Stimulated activated CD4-positive, alpha-beta T cell treated with anti-CD3 and anti-CD28 coated beads, Interleukin-2, amount 100 ng/mL, for 4 hours (primary cell): ENCODE measurements at places on chromosomes 1 and 21.

- no peak for DNase-seq
These were observed 37.3 kb upstream of the COL18A1 start for GRCh38 chr21:45367402-45368351.

GRCh38 chr1:63773815-63774616 is at the start of gene ROR1:
Gene ROR1 (plus strand): TSS chr1:63774017.
- DNase-seq = peak; percentile 16

GRCh38 chr1:29878501-29878900 is 642.2 kb downstream of the PTPRU start:
- DNase-seq = no peak

GRCh38 chr1:21114431-21114830 is 62.3 kb downstream of the EIF4G3 start:
- DNase-seq = no peak

GRCh38 chr1:151058692-151059091 is 730 bp downstream of the CDC42SE1 start:
- DNase-seq = no peak

DNA sequence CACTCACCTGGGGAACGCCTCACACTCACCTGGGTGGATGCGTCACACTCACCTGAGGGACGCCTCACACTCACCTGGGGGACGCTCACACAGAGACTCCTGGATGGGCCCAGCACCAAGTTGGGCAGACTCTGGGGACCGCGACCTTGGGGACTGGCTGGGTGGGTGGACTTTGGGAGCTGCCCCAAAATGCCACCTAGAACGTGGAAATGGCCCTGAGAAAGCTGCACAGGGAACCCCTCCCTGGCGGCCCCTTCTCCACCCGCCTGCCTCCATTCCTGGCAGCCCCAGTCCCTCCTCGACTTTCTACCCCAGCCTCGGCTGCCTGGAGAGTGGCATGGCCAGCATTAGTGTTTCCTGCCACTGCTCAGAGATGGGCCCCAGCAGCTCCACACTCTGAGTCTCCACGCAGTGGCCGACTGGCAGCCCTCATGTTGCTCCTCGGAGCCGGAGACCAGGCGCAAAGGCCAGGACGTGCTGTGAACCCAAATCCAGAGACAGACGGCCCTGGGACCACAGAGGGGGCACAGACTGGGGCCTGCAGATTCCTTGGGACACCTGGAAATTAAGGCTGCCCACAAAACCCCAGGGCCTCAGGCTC is 46.5 kb upstream of the ACTRT2 start:
- no peak for DNase-seq

- DNase-seq = no peak
These were observed 26.4 kb downstream of the HSPG2 start for GRCh38 chr1:21910558-21911204.

DNA sequence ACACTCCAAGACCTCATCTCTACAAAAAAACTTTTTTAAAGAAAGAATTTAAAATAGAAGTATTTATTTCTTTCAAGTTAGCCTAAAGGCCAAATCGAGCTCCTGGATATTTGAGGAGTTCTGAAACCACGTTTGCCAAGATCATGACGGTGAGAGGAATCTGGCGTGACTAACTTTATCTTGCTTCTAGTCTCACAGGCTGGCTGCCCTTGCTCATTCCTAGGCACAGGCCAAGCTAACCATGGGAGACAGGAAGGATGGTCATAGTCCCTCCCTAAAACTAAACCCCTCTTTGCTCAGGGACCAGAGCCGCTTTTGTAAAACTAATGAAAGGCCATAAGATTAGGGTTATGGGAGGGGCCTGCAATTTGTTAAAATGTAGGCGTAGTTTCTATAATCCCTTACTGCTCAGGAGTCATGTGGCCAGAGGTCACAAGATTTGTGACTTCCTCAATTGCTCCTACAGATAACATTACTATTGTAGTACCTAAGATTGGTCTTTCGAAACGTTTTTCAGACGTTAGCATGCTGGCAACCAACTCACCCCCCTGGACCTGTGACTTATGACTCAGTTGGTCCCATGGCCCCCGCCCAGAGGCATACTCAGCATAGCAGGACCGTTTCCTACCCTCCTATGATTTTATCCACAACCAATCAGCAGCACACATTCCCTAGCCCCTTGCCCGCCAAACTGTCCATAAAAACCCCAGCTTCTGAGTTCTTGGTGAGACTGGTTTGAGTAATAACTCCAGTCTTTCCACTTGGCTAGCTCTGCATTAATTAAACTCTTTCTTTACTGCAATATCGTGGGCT is 425.0 kb downstream of the SMYD3 start:
- DNase-seq = no peak

DNA sequence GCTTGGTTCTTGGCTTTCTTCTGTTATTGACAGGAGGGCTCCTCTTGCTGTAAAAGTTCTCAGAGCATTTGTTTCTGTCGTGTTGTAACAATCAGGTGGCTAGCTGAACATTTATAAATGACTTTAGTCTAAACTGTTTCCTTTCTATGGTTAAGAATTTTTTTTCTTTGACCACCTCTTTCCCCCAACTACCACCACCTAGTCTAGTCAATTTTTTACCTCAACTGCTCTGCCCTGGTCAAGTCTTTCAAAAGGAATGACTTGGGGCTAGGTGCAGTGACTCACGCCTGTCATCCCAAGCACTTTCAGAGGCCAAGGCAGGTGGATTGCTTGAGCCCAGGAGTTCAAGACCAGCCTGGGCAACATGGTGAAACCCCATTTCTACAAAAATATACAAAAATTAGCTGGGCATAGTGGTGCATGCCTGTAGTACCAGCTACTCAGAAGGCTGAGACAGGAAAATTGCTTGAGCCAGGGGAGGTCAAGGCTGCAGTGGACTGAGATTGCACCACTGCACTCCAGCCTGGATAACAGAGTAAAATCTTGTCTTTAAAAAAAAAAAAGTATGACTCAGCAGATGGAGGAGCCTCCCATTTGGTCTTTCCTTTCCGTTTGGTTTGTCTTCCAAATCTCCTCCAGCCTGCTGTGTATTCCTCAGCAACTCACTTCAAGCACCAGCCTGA is 40.7 kb downstream of the MAP3K21 start:
- no peak for DNase-seq

- no peak for DNase-seq
These were observed 17.8 kb upstream of the MAST2 start for GRCh38 chr1:45785583-45785982.

GRCh38 chr1:33815061-33815460 is 48.8 kb upstream of the HMGB4 start:
- DNase-seq = no peak

DNA sequence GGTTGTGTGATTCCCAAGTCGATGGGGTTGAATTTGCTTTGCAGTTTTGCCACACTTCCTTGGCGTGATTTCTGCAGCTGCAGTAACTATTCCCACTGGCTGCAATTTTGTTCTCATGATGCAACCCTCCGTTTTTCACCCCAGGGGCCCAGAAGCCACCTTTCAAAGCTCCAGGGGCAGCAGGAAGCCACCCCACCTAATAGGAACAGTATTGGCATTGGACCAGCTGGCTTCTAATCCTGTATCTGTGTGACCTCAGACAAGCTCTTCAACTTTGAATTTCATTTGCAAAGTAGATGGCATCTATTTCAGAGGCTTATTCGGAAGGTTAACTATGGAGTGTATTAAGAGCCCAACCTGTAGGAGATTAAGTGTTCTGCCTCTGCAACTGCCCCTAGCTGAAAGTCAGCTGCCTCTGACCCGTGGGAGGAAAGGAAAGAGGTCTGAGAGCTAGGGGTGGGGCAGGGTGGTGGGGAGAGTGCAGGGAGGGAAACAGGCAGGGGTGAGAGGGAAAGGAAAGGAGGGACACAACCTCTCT is 12.6 kb downstream of the C1orf115 start:
- no peak for DNase-seq

DNA sequence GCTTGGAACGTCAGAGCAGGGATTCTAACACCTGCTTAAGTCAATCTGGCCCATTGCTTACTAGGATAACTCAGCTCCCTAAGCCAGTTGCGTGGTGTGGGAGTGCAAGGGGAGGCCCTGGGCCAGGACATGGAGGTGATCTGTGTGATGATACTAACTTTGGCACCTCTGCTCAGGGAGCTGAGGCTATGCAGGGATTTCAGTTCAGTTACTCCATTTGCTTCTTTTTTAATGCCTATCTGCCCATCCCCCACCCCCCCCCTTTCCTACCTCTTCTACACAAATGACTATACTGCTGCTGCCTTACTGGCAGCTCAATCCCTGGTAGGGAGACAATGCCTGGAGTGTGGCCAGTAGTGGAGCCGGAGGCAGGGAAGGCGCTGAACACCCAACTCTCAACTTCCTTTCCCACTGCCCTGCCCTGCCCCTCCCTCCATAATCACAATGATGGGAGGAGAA is 19.5 kb downstream of the INKA2 start:
- no peak for DNase-seq

DNA sequence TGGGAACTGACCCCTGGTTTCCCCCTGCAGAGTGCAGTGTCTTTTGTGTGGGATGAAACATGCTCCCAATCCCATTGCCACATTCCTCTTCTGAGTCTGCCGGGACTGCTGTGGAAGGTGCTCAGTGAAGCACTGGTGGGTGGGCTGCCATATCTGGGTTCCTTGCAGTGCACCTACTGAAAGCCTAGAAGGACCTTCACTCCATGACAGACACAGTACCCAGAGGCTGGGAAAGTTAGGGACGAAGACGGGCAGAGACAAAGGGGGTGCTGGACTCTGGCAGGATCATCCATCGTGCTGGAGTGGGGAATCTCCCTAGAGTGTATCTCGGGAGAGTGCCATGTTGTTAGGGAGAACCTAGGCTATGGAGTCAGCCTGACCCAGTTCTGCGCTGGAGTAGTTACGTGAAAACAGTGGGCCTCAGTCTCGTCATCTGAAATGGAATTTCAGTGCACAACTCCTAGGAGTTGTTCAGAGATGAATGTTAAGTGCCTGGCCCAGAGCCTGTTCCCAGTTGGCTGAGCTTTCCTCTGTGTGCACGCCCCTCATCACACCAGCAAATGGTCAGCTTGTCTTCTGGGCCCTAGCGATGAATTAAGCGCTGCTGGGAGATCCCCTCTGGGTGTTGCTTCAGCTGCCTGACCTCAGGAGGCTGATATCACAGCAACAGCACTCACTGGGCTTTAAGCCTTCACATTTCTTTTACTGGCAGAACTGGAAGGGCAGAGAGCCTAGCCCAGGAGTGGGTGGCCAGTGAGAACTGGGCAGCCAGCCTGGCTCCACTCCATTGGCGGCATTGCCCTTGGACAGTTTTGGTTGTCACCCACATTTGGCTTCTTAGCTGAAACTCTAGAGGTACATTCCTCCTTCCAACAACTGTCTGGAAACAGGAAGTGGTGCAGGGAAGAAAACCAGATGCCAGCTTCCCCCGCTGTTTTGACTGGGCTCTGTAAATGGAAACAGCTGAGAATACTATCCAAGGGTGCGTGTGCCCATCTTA is 479.8 kb upstream of the VAMP3 start:
- DNase-seq = no peak

DNA sequence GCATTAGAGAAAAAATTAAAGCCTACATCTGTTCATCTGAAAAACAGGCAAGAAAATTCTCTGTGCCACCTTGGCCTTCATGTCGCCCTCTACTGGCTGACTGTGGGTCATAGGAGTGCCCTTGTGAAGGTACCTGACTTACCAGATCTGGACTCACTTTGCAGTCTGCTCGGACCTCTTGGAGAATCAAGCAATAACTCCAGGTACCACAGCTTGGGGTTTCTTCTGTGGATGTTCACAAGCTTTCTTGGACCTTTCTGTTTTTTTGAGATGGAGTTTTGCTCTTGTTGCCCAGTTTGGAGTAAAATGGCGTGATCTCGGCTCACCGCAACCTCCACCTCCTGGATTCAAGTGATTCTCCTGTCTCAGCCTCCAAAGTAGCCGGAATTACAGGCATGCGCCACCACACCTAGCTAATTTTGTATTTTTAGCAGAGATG is 2.4 kb upstream of the PRAMEF18 start:
- DNase-seq = no peak

- no peak for DNase-seq
These were observed 5.5 kb downstream of the SASS6 start for GRCh38 chr1:100127226-100127625.

DNA sequence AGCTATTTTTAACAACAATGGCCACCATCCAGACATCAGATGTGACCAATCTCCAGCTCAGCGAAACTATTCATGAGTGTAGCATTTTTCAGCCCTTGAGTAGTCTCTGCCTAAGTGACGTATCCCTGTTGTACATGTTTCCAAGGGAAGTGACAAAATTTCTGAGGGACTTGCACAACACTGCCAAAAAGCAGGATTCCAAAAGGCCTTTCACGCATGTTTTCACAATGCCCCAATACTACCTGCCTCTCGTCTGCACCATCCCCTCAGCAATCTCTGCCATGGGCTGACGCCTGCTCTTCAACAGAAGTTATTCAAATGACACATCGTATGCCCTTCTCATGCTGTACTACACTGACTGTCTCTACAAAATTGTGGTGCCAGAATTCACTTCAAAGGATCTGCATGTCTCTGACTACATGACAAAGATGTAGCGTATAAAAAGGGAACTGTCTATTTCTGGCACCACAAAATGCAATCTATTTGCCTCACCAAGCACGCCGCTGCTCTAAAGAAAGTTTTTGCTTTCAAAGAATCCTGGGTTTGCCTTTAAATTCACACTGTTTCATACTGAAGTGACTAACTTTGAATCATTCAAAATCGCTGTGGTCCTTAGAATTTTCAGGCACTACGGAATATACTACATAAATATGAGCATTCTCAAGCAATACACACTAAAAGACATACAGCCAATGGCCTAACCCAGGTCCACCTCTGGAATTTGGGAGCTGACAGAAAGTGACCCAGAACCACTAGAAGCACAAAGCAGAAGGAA is 32.9 kb downstream of the JAK1 start:
- DNase-seq = no peak

- DNase-seq = no peak
These were observed 1.5 kb downstream of the RGS2 start for GRCh38 chr1:192810253-192810880.

- no peak for DNase-seq
These were observed 58.1 kb downstream of the SSBP3 start for GRCh38 chr1:54347955-54348699.

DNA sequence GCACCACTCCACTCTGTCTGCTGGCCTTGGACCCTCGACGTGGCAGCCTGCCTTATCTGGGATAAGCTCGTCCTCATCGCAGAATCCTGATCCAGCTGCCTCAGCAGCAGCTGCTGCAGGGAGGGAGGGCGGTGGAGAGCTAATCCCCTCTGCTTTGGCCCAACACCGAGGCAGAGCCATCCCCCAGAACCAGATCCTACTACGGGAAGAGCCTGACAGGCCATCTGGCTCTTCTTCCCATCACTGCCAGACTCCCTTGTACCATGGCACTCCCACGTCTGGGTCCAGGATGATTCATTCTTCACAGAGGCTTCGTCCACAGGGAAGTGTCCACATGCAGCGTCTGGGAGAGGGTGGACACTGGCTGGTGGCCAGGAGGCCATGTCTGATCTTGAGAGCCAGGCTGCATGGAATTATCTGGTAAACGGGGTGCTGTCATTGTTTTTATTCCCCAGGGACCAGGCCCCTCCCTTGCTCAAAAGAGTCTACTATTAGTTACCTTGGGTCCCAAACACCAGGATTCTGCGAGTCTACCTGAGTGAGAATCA is 14.6 kb upstream of the PKP1 start:
- no peak for DNase-seq

DNA sequence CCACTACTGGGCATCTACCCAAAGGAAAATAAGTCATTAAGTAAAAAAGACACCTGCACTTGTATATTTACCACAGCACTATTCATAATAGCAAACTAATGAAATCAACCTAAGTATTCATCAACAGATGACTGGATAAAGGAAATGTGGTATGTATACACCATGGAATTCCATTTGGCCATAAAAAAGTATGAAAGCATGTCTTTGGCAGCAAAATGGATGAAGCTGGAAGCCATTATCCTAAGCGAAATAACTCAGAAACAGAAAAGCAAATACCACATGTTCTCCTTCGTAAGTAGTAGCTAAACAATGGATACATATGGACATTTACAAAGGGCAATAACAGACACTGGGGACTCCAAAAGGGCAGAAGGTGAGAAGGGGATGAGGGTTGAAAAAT is 485.7 kb upstream of the BRINP3 start:
- DNase-seq = no peak
